Activated CD8-positive, alpha-beta memory T cell treated with anti-CD3 and anti-CD28 coated beads for 24 hours (primary cell): ENCODE measurements at places on chromosomes 2 and 18.

DNA sequence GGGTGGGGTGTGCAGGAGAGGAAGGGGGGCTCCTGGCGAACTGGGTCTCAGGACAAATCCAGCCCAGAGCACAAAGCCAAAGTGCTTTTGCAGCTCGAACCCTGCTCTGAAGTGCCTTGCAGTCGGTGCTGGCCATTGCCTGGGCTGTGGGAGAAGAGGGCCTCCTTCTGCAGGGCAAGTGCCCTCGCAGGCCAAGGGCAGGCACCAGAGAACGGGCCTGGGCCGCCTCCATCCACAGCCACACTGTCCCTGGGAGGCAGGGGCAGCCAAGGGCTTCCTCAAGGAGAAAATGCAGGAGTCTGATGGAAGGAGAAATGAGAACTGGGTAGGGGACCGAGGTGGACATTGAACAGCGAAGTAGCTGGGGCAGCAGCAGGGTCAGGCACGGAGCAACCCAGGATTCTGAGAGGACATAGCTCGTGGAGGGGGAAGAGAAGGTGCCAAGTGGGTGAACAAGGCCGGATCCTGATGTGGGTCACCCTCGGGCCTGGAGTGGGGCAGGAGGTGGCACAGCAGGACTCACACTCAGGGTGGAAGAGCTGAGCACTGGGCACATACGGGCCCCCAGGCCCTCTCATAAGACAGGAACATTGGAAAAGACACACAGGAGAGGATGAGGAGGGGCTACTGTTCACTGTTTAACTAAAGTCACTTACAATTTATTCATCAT lies 312.8 kb upstream of the SALL3 start:
- no peak for DNase-seq

DNA sequence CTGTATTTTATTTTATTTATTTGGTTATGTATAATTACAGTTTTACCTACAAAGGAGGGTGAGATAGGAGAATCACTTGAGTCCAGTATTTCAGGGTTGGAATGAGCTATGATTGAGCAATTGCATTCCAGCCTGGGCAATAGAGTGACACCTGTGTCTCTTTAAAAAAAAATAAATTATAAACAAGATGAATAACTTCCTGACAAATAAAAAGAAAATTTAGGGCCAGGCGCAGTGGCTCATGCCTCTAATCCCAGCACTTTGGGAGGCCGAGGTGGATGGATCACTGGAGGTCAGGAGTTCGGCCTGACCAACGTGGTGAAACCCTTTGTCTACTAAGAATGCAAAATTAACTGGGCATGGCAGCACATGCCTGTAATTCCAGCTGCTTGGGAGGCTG lies 17.3 kb downstream of the MTA3 start:
- DNase-seq = no peak

- DNase-seq = no peak
Observed at GRCh38 chr2:60822987-60823386, 58.4 kb upstream of the REL start.

GRCh38 chr2:114550364-114550763 lies 107.9 kb downstream of the DPP10 start:
- no peak for DNase-seq

GRCh38 chr18:7207366-7207915 lies 23.4 kb upstream of the LRRC30 start:
- no peak for DNase-seq

DNA sequence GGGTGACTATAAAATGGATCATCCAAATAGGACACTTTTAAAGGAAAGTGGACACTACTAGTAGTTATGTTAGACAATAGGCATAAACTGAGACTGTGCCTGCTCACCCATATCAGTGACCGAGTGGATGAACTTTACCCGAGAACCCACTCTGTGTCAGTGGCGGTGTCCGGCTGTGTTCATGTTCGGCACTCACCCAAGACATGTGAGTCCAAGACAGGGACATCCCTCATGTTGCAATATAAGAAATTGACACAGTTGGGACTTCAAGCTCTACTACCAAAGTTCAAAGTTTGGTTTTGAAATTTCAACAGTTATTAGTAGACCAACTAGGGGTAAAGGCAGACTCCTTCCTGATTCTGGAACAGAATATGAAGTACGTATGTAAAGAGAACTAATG lies 326.3 kb upstream of the TNP1 start:
- DNase-seq = no peak

GRCh38 chr18:37341473-37342086 lies 224.0 kb downstream of the CELF4 start:
- DNase-seq = no peak

DNA sequence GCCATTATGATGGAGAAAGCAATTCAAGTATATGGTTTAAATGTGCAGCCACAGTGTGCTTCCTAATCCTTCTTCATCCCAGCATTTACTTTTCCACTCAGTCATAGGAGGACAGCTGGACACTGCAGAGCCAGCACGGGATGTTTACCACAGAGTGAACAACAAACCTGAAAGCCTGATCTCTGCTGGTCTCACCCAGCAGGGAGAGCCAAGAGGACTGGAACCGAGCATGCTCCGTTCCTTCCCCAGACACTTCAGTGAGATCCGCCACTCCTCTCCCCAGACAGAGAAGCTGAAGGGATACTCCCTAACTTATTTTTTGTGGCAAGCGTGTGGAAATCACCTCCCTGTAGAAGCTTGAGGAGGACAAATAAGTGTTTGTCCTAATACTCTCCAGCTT lies 23.2 kb upstream of the GORASP2 start:
- DNase-seq = no peak

DNA sequence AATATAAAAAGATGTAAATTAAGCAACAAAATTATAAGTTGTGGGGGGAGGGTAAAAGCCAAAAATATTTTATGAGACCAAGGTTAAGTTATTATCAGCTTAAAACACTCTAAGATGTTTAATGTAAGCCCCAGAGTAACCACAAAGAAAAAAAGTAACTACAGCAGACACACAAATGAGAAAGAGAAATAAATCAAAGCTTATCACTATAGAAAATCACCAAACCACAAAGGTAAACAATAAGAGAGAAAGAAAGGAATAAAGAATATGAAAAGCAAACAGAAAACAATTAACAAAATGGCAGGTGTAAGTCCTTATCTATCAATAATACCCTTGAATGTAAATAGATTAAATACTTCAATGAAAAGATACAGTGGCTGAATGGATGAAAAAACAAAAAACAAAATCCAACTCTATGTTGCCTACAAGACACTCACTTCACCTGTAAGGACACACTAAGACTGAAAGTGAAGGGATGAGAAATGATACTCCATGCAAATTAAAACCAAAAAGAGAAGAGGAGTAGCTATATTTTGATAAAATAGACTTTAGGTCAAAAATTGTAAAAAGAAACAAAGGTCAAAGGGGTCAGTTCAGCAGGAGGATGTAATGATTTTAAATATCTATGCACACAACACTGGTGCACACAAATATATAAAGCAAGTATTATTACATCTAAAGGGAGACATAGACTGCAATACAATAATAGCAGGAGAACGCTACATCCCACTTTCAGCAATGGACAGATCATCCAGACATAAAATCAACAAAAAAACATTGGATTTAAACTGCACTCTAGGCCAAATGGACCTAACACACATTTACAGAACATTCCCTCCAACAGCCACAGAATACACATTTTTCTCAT lies 80.7 kb downstream of the PTPN2 start:
- DNase-seq = no peak

DNA sequence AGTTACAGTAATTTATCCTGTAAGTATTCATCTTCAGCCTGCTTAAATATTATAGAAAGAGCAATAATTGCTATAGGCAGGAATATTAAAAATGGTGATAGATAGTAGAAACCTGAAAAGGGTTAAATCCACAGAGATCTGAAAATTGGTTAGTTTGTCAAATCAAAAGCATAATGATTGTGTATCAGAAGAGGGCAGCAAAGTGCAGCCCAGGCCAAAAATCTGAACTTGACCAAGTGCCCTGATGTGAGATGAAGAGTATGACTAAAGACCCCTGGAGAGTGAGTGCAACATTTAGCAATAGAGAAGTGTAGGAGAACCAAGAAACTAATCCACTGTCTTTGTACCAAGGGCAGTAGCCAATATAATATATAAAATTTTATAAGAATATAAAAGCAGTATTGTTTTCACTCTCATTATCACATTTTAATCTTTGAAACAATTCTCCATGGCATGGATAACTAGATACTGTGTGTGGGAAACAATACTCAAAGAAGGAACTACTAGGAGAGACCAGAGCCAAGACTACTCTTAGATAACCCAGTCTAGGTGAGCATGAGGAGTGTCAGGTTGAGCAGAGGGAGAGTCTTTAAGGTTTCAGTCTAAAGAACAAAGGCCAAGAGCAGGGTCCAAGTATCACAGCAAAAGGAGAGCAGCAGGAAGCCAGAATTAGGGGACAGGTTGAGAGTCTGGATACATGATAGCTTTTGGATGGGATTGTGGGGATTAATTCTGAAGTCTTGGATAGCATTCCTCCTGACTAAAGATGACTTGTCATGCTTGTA lies 148.7 kb downstream of the CALCRL start:
- DNase-seq = no peak

DNA sequence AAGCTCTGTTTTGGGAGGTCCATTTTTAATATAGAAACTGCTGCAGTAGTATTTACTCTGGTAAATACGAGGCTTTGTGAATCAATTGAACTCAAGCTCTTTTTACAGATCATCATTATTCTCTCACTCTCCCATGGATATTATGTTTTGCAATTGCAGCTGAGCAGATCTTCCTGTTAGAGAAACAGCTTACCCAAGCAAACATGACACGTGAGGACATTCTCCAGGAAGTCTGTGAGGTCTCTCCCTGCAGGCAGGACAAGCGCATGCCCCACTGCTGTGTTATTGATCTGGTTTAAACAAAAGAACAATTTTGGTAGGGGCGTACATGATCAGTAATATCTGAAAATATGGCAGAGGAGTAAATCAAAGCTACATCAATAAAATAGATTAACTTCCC lies 72.1 kb downstream of the COL6A3 start:
- no peak for DNase-seq

DNA sequence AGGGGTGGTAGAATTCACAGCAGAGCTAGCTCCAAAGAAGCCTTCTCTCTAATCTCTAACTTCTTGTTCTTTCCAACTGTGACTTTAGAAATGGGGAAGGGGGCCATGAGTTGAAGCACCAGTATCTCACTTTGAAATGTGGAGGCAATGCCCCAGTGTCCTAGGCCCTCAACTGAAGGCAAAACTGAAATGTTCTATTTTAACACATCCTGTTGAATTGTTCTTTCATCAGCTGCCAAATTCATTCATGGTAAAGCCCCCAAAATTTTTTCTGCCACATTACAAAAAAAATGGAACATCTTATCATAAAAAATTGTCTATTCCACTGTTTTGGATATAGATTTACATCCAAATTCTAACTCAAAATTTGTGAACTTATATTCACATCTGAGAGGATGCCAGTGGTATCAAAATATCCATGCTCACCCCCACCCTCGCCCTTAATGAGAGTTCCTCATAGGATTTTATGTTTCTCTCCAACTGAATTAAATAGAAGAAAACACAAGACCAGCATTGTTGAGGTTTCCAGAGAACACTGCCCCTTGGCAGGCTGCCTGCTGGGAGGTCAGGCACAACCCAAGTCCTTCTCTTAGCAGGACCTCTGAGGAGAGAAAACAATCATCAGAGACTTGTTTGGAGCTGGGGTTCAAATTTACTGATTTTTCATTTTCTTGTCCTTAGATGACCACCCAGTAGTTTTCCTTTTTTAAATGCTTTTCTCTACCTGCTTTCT lies 147.4 kb upstream of the PGAP1 start:
- DNase-seq = no peak

DNA sequence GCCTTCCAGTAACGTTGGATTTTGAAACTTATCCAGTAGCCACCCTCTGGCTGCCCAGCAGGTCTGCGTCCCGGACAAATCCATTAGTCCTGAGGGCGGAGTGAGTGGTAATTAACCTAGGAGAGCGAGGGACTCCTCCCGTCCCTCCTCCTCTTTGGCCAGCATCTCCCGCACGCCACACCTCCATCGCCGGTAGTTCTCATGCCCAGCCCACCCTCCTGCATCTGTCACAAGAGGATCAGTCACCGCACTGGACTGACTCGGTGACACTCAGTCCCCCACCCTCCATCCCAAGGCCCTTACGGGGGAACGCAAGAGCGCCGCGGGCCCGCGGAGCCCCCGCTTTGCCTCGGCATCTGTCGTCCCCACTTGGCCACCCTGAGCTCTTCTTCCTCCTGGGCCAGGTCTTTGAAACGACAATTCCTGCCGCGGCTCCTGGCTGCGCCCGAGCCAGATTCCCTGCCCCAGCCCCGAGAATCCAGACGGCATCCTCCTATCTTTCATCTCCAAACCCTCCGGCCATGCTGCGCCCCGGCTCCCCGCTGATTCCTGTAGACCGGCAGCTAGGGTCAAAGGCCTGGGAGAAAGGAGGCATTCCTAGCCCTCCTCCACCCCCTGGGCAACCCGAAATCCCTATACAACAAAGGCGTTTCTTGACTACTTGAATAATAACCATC lies 77.5 kb downstream of the EIF2AK3 start:
- DNase-seq = no peak

GRCh38 chr2:128813352-128814034 lies 494.8 kb upstream of the HS6ST1 start:
- DNase-seq = peak; percentile 24

DNA sequence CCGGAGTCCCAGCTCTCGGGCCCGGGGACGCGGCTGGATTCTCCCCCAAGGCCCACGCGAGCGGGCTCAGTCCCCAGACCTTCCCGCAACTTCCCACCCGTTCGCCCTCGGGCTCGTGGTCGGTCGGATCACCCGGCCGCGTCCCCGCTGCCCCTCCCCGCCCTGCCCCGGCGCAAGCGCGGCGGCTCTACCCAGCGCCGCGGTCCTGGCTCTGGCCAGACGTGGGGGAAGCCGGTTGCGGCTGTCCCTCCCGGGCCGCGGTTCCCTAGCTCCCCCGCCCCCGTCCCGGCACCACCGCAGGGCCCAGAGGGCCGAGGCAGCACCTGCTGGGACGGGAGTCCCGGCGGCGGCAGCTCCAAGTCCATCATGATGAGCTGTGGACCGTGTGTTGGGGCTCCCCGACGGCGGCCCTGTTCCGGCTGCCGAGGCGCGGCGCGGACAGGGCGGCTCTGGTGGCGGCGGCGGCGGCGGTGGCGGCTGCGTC lies 276 bp downstream of the NFE2L2 start:
- peak; percentile 83 for DNase-seq

- no peak for DNase-seq
Observed at GRCh38 chr18:62201870-62202269, 14.8 kb downstream of the RELCH start.

DNA sequence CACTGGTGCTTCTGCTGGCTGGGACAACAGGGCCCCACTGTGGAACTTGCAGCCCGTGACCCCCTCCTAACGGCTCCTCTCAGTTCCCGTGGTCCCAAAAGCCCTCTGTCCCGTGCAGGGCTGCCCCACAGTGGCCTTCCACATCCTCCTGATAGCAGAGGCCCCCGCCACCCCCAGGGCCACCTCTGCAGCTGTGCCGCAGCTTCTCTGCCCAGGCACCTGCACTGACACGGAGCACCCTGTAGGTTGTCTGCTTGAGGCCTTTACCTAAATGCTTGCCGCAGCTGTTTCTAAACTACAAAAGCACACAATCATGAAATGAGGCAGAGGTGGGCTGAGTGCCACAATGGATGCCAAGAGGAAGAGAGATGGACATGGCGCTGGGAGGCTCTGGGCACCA lies 13.5 kb upstream of the GRHL1 start:
- DNase-seq = no peak
